ENCODE measurements at places on chromosomes 4 and X.

DNA sequence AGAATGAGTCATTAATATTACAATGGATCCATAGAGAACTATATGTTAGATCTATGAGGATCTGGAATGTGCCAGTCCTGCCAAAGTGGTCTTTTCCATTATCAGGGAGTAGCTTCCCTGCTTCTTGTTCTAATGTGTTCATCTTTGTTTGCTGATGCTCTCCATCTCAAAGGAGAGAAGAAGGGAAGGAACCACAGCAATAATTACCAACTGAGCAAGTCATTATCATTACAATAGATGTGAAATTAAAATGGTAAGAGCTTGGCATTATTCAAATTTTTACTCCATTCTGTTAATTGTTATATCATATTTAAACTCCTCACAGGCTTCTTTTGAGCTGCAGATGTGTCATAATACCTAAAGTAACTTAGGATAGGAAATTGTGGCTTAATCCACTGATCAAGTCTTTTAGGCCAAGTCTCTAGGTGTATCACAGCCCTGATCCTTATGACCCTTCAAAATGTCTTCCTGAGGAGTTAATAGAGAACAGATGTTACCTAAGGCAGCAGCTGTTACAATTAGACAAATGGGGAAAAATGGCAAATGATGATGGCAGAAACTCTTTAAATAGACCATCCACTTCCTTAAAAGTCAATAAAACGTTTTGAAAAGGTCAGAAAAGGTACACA is 1492.7 kb upstream of the IGFBP7 start:
- DNase-seq = no peak

DNA sequence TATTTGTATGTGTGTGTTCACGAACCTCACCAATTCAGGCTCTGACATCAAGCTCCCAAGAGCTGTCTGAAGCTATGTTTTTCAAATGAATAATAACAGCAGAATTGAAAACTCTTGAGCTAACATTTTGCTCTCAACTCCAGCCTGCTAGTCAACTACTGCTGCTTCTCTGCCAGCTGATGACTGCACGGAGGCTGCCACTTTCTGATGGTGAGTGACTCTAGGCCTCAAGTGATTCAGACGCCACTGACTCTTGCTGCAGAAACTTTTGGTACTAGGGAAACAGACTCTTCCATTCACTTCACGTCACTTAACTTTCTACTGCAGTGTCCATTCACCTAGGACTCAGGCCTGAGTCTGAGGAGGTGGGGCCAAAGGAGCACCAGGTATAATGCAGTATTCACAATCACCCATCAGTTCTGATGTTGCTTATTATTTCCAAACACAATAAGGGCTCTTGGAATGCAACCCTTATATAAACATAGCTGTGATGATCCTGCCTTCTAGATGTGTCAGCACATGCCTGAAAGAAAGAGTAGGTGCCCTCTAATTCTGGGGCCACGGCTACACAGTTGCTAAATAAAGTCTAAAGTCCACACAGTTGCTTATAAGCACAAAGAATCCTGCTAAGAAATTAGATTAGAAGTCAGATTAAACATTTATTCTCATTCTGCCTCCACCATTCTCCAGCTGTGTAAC is 16.0 kb downstream of the PRDM8 start:
- no peak for DNase-seq

- no peak for DNase-seq
Observed at GRCh38 chr4:40688446-40689095, 58.9 kb upstream of the RBM47 start.

- no peak for DNase-seq
Observed at GRCh38 chr4:57580710-57581599, 470.8 kb upstream of the IGFBP7 start.

DNA sequence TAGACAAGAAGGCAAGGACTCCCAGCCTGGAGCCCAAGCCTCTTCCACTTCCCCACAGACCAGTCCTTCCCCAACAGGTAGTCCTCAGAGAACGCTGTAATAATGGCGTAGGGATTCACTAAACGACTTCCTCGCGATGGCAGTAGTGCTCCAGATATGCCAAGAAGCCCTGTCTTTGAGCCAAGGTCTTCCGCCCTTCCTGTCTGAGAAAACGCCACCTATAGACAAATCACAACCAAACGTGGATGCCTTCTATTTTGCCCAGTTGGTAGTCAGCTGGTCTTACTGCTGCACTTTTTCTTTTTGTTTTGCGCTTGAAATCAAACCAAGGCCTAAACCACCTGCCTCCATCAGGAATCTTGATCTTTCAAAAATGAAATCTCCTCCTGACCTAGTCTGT is 203.3 kb downstream of the OR13H1 start:
- peak; percentile 21 for DNase-seq

- no peak for DNase-seq
Observed at GRCh38 chr4:22047793-22048192, 99.2 kb upstream of the KCNIP4 start.

DNA sequence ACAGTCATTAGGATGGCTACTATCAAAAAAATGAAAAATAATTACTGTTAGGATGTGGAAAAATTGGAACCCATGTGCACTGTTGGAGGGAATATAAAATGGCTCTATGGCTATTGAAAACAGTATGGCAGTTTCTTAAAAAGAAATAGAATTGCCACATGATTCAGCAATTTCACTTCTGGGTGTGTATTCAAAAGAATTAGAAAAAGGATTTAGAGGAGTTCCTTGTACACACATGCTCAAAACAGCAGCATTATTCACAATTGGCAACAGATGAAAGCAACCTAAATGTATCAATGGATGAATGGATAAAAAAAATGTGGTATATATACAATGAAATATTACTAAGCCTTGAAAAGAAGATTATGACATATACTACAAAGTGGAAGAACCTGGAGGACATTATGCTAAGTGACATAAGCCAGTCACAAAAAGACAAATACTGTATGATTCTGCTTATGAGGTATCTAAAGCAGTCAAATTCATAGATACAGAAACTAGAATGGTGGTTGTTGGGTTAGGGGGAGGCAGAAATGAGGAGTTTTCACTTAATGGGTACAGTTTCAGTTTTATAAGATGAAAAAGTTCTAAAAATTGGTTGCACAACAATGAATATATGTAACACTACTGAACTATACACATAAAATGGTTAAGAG is 123.2 kb downstream of the ELOVL6 start:
- DNase-seq = no peak

GRCh38 chr4:16120720-16121119 is 36.9 kb upstream of the PROM1 start:
- no peak for DNase-seq

DNA sequence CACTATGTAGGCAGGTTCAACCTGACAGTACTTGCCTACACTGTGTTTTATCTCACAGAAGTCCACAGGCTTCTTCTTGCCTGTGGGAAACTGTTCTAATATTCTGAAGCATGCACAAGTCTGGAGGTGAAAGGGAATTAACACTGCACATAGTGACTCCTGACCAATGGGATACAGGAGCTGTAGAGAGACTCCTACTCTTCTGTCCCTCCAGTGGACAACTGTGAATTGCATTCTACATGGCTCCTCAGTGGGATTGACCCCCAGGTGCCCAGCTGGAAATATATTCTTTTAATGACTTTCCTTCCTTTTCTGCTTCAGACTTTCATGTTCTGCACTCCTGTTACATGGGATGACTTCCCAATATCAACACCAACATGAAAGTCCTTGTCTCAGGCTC is 8.2 kb upstream of the YIPF6 start:
- no peak for DNase-seq

GRCh38 chr4:86483773-86484172 is 110.3 kb upstream of the PTPN13 start:
- no peak for DNase-seq

GRCh38 chr4:24855741-24856140 is 57.1 kb downstream of the CCDC149 start:
- DNase-seq = no peak

DNA sequence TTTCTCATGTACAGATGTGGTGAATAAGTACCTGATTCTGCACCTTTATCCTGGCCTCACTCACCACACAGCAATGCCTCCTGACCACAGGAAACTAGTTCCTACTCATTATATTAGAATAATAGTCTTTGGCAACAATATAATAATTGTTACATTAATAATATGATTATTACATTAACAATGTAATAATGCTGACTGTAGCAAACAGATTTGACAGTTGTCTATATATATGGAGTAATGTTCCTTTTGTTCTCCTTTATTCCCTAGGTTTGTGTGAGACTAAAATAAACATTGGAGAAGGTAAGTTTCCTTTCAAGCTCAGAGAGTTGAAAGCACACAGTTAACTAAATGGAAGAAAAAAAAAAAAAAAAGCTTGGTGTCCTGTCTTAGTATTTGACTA is 40.6 kb upstream of the NAA11 start:
- no peak for DNase-seq

GRCh38 chr4:88818631-88819470 is 121.2 kb upstream of the NAP1L5 start:
- DNase-seq = peak; percentile 35

- DNase-seq = no peak
Observed at GRCh38 chr4:99817309-99817890, 773 bp downstream of the DAPP1 start.

- no peak for DNase-seq
Observed at GRCh38 chr4:38669208-38669607, 5.2 kb downstream of the KLF3 start.

- no peak for DNase-seq
Observed at GRCh38 chr4:79212311-79212710, 113.5 kb downstream of the NAA11 start.

GRCh38 chrX:153642655-153643430 is 4.2 kb upstream of the DUSP9 start:
- no peak for DNase-seq

DNA sequence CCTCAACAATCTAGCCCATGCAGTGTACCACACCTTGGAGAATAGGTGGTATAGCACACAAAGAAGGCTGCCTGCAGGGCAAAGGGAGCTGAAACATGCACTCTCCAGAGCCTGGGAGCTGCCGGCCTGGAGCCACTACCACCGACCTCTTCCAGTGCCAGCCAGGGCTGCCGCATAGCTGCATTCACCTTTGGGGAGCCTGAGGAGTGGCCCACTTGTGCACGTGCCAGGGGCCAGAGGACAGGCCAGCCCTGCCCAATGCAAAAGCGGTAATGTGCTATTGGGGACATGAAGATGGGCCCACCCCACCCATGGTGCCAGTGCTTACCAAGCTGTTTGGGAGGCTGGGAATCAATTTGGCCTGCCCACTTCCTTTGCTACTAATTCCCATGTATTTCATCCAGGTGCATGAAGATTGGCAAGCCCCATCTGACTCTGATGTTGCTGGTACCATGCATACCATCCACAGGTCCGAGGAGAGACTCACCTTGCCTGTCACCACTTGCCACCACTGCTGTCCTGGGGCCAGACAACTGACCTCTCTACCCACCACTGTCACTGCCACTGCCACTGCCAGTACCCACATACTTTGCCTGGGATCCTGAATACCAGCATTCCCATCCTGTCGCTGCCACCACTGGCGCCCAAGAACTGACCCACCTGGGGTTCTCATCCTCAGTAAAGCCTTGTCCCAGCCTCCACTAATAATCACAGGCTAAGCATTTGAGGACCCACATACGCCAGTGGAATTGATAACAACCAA is 506.9 kb downstream of the MAGEB5 start:
- no peak for DNase-seq

DNA sequence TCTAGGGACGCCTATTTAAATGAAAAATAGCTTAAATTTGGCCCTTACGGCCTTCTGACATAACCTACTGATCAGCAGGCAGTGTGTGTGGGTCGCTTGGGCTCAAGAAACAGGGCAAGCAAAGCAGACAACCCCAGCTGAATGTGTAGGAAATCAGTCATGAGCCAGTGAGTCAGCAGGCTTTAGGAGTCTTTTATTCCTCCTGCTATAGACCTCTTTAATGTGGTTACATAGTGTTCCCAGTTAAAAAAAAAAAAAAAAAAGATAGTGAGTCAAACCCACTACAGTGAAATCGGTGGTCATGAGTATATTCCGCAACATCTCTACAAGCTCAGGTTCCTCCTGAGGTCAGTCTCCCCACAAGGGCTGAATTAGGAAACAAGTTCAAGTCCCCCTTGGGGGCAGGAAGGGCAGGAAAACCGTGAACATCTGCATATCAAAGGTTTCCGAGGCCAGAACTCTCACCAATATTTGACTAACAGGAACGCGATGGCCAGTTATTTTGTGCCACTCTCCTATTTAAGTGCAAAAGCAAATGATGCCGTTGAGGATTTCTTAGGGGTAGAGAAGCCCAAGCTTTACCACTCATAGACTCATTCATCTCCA is 32.7 kb downstream of the ACSL1 start:
- no peak for DNase-seq

DNA sequence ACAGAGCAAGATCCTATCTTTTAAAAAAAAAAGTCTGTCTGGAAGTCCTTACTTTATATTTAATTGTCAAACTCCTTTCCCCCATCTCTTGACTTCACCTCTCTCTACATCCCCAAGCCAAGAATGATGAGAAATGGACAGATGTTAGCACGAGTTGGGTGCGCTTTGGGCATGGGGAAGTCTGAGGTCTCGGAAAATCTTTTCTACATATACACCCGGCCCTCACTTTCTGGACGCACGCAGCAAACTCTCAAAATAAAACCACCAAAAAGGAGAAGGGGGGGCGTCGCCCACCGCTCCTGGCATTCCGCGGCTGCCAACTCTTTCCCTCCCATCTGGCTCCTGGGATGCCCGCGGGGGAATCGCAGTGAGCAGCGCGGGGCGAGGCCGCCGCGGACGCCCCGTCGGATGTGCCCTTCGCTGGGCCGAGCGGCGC is 756 bp downstream of the IGFBP7 start:
- no peak for DNase-seq

DNA sequence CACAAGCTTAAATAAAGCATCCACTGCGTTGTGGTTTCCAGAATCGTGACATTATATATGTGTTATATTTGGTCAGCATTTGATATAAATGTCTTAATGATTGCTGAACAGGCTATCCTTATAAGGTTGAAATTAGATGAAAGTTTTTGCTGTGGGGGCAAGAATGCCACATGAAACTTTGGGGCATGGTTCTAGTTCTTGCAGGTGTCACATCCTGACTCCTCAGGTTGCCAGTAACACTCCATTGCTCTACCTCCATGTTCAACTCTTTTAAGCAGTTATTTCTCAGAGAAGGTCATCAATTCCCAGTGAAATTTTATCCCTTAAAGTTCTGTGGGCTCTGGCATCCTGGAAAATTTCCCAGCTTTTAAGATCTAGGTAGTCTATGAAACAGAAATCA is 33.7 kb downstream of the NFKB1 start:
- DNase-seq = no peak

DNA sequence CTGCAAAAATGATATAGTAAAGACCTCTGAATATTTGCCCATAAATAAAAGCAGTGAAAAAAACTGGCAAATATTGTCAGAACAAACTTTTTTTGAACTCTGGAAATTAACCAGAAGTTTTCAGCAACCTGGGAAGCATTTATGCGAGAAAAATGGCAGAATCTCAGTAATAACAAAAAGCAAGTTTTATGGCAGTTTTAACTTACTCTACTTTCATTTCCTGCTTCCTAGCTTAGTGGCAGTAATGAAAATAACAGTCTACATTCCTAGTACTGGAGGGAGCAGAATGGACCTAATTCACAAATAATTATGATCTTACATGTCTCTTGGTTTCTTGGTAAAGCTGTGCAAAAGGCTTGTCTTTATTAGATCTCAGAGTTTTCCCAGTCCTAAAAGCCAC is 460.1 kb downstream of the NAF1 start:
- no peak for DNase-seq

- DNase-seq = no peak
Observed at GRCh38 chr4:168849997-168850396, 160.1 kb downstream of the CBR4 start.

GRCh38 chr4:93810340-93810992 is 18.1 kb upstream of the ATOH1 start:
- no peak for DNase-seq
